ENCODE measurements at places on chromosomes 13 and 19.

GRCh38 chr19:50330365-50331078 lies 1.3 kb upstream of the KCNC3 start:
- DNase-seq: peak; percentile 87

DNA sequence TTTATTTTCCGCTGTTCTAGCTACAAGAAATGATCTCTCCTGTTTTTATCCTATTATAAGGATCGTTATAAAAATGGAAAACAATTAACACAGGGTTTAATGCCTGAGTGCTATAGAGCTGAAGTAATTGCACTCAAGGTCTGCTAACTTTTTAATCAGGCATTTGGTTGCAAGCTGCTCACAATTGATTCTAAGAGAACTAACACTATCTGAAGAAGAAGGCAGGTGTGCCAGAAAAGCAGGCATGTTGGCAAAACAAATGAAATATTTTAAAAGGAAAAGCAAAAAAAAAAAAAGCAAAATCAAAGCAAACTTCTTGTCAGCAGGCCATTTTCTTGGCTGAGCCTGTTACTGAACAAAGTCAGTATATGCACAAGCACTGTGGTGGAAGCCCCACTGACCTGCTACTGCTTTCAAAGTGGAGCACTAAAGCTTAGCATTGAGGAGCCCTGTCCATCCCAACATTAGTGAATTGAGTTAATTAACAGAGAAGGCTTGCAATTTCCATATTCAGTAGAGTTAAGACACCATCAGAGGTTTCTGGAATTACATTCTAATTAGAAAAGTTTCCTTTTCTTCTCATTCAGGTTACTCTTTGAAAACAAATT lies 574.2 kb downstream of the PCDH9 start:
- no peak for DNase-seq

GRCh38 chr13:75432811-75433244 lies 49.1 kb downstream of the TBC1D4 start:
- DNase-seq: no peak

- DNase-seq: no peak
Observed at GRCh38 chr13:47415048-47415447, 518.2 kb upstream of the HTR2A start.

GRCh38 chr19:49453013-49453756 lies at the start of gene ALDH16A1:
Gene ALDH16A1 (plus strand): TSS chr19:49453225. CDS start chr19:49453332, 107 bp downstream.
- peak; percentile 96 for DNase-seq

- no peak for DNase-seq
Observed at GRCh38 chr19:49971991-49972411, 11.0 kb upstream of the SIGLEC11 start.

- DNase-seq: no peak
Observed at GRCh38 chr13:75724752-75725517, 88.8 kb downstream of the LMO7 start.

DNA sequence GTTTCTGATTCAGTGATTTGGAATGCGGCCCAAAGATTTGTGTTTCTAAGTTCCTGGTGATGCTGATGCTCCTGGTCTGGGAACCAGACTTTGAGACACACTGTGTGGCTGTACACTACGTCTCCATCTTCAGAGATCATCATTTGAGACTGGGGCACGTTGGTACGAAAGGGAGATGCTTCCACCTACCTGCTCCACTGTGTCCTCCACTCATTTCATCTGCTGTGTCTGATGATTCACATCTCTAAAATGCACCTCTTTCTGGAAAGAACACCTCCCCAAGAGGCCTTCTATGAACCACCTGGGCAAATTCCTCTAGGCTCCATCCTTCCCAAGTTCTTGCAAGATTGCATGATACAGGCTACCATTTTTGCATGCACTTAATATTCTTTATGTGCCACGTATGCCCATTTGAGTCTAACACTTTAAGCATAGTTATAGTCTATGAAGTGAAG lies 58.6 kb downstream of the ERCC5 start:
- DNase-seq: no peak

- DNase-seq: no peak
Observed at GRCh38 chr19:48633148-48634035, 3.8 kb downstream of the DBP start.

DNA sequence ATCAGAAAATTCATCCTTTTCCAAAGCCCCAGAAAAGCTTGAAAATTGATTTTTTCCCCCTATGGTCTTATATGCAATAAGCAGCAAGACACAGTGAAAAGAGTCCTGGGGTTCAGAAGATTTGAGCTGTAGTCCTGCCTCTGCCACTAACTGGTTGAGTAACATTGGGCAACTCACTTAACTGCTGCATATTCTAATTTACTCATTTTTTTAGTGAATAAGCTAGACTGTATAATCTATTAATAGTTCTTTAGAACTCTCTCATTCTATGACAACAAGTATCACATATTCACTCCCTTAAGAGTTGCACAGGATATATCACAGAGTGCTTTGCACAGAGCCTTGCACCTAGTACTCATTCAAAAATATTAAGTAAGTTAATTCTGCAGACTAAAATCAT lies 110.8 kb downstream of the STOML3 start:
- DNase-seq: no peak

DNA sequence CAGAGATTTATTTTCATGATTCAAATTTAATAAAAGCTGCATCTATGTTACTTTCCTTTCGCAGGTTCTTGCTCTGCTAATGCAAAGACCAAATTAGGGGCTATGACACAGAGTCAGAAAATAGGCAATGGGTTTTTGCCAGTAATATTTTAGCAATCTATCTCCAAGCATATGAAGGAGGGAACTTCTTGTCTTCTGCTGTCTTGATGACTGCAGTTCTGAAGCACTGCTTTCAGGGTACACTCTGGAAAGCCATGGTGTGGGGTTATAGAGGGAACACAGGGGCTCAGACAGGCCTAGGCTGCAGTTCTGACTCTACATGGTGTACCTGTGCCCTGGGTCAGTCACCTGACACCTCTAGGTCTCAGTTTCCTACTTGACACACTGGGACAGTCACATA lies 263.4 kb downstream of the DNAJC15 start:
- no peak for DNase-seq

- DNase-seq: no peak
Observed at GRCh38 chr13:93338906-93339305, 112.3 kb downstream of the GPC6 start.
